Activated CD8-positive, alpha-beta T cell treated with anti-CD3 and anti-CD28 coated beads for 36 hours (primary cell): ENCODE measurements at places on chromosomes 16 and 17. TPM values are rescaled to one million over a fixed set of nuclear protein-coding genes. Genes with fewer than 3 reads are reported as not detected.

DNA sequence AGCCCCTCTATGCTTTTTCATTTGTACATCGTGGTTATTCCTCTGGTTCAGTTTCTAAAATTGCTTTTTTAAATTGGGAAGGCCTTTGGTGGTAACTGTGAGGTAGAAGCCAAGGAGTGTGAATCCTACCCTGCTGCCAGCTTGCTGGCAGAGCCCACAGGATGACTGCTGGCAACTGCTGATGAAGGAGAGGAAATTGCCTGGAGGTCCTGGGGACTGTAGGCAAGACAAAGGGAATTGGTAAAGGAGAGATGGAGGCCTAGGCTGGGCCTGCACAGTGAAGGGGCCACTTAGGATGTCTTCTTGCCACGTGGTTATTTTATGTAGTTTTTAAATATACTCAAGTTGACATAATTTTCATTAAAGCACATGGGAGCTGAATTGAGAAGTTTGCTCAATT, 15.8 kb downstream of the C17orf58 start:
- H3K4me1 ChIP-seq: no peaks in the 10 kb centered on the region
- DNase-seq: no peak
- peaks cover 4% of the 10 kb centered on the region for H3K36me3 ChIP-seq
- no peaks in the 10 kb centered on the region for H3K27me3 ChIP-seq
- no peak overlapping the region for H3K4me3 ChIP-seq

DNA sequence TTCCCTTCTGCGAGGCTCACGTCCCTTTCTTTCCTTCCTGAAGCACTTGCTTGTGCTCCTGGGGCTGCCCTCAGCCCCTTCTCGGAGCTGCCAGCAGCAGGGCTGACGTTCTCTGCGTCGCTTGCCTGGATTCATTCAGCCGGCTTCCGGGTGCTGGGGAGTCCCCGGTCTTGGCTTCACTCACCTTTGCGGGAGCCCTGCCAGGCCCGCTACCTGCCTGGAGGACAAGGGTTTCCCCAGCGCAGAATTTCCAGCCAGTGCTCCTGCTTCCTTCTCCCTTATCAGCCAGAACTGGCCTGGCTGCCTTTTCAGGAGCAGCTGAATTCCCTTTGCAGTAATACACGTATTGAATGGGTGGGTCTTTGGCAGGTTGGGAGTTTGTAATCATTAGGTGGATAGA, 22.1 kb upstream of the IL17C start:
- no peaks in the 10 kb centered on the region for H3K27me3 ChIP-seq
- DNase-seq: no peak
- H3K4me1 ChIP-seq: peaks cover 21% of the 10 kb centered on the region

DNA sequence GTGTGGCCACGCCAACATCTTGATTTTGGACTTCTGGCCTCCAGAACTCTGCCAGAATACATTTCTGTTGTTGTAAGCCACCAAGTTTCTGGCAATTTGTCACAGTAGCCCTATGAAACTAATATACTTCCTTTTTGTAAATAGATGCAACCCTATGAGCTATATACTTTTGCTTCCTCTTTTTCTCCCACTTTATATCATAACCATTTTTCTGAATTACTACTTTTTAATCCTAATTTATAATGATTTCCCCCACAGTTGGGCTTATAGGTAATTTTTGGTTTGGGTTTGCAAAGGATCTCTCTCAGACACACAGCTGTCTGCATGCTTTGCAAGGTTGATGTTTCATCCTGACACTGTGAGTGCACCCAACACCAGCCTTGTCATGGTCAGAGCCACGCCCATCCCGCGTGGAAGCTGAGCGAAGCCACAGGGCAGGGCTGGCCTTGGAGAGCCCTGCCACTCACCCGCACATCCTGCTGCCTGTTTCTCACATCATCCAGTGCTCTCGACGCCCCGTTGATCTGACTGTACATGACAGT, 5.8 kb downstream of the TRIM25 start:
- peaks cover 70% of the 10 kb centered on the region for H3K36me3 ChIP-seq
- H3K27me3 ChIP-seq: no peaks in the 10 kb centered on the region
- H3K27ac ChIP-seq: peak overlapping the region; percentile 74
- DNase-seq: peak; percentile 56
- peaks cover 40% of the 10 kb centered on the region for H3K4me1 ChIP-seq

- H3K4me3 ChIP-seq: peak overlapping the region; percentile 92
- no peaks in the 10 kb centered on the region for H3K27me3 ChIP-seq
- H3K36me3 ChIP-seq: peaks cover 12% of the 10 kb centered on the region
- peak overlapping the region; percentile 93 for H3K27ac ChIP-seq
- DNase-seq: no peak
- H3K4me1 ChIP-seq: peaks cover 21% of the 10 kb centered on the region
Measured at GRCh38 chr16:68844211-68844564, 857 bp downstream of the TANGO6 start.

GRCh38 chr16:56242740-56243139, 51.5 kb downstream of the GNAO1 start:
- no peak overlapping the region for H3K27ac ChIP-seq
- no peaks in the 10 kb centered on the region for H3K4me1 ChIP-seq
- H3K27me3 ChIP-seq: no peaks in the 10 kb centered on the region
- H3K4me3 ChIP-seq: no peak overlapping the region
- H3K36me3 ChIP-seq: no peaks in the 10 kb centered on the region
- DNase-seq: no peak

DNA sequence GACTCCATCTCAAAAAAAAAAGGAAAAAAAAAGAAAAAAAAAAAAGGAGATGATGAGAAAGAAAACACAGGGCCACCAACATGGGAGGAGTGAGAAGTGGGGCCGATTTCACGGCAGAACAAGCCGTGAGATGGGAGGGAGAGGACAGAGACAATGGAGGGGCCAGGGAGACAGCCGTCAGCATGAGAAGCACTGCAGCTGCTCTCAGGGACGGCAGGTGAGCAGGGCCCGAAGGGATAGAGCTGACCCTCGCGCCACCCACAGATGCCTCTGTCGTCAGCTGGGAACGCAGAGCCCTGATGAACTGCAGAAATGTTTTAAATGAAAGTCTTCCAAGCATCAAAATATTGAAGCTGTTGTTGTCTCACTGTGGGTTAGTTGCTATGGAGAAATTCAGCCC, 20.3 kb downstream of the PITPNM3 start:
- H3K27ac ChIP-seq: no peak overlapping the region
- no peaks in the 10 kb centered on the region for H3K36me3 ChIP-seq
- no peaks in the 10 kb centered on the region for H3K27me3 ChIP-seq

ORAI3 gene
- total RNA-seq: 10.9 TPM

NTN1 gene
- 1.3 TPM for total RNA-seq

SPATA22 gene
- not detected for total RNA-seq

TEDC2 gene
- 23.2 TPM for total RNA-seq
